GM04503 (cell line): ENCODE measurements at places on chromosomes 1 and 21.

DNA sequence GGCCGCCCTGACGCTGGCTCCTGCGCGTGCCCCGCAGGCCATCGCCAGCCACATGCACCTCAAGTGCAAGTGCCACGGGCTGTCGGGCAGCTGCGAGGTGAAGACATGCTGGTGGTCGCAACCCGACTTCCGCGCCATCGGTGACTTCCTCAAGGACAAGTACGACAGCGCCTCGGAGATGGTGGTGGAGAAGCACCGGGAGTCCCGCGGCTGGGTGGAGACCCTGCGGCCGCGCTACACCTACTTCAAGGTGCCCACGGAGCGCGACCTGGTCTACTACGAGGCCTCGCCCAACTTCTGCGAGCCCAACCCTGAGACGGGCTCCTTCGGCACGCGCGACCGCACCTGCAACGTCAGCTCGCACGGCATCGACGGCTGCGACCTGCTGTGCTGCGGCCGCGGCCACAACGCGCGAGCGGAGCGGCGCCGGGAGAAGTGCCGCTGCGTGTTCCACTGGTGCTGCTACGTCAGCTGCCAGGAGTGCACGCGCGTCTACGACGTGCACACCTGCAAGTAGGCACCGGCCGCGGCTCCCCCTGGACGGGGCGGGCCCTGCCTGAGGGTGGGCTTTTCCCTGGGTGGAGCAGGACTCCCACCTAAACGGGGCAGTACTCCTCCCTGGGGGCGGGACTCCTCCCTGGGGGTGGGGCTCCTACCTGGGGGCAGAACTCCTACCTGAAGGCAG is 23.4 kb upstream of the ARF1 start:
- DNase-seq: no peak

GRCh38 chr21:36966821-36967768 is 626 bp upstream of the HLCS start:
- no peak for DNase-seq

DNA sequence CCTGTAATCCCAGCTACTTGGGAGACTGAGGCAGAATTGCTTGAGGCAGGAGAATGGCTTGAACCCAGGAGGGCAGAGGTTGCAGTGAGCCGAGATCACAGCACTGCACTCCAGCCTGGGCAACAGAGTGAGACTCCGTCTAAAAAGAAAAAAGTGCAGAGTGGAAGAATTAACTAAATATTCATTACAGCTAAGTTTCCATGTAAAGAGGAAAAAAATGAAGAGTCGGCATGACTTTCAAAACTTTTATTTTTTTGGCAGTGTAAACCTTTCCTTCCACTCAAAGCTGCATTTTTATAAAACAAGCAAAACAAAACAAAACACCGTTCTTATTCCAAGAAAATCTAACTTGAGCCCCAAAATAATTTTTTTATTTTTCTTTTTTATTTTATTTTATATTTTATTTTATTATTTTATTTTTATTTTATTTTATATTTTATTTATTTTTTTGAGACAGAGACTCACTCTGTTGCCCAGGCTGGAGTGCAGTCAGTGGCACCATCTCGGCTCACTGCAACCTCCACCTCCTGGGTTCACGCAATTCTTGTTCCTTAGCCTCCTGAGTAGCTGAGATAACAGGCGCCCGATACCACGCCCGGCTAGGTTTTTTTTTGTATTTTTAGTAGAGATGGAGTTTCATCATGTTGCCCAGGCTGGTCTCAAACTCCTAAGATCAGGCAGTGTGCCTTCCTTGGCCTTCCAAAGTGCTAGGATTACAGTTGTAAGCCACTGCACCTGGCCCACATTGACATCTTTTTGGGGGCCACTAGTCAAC is 62.9 kb downstream of the PACC1 start:
- no peak for DNase-seq

GRCh38 chr1:233641029-233641428 is 27.1 kb downstream of the KCNK1 start:
- no peak for DNase-seq

DNA sequence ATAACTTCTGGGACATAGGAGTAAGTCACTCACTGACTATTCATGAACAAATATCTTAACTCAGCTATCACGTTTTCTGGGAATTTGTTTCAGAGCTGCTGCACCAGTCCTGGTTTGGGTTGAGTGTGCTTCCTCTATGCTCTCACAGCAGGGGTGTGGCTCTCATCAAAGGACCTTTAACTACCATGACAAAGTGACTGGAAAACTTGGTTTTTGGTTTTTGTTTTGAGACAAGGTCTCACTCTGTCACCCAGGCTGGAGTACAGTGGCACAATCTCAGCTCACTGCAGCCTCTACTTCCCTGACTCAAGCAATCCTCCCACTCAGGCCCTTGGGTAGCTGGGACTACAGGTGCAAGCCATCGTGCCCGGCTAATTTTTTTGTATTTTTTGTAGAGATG is 4.1 kb downstream of the ILDR2 start:
- no peak for DNase-seq

GRCh38 chr1:237677979-237678378 is 212.7 kb downstream of the ZP4 start:
- DNase-seq: peak; percentile 22

DNA sequence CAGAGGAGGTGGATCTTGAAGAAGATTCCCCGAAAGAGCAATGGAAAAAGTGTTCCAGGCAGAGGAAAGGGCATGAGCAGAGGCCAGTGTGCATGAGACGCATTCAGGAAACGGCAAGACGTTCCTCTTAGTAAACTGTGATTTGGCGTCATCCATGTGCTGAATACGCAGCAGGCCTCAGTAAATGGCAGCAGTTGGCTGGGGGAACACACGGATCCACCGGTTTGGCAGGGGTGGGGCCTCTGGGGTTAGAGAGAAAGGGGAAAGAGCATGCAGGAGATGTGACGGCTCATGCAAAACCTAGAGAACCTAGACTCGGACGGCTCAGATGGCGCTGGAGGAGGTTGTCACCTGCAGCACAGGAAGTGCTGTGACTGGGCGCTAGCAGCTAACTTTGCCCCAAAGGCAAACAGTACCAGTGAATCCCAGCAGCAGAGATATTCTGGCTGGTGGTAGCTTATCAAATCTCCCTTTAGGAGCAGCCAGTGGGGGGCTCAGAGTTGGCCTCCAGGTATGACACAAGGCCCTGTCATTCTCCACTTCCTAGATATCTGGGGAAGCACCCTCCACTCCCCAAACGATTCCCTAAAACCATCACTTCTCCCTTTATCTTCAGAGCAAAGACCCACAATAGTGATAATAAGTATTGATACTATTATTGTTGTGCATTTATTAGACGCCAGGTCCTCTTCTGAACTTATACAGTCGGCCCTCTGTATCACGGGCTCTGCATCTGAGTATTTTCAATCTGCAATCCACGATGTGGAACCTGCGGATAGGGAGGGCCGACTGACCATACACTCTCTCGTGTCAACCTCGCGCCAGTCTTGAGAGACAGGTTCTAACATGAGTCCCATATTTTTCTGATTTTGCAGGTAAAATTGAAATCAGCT is 7.6 kb downstream of the LAPTM5 start:
- DNase-seq: no peak

- DNase-seq: no peak
Observed at GRCh38 chr21:41632748-41633475, 125.0 kb upstream of the TMPRSS2 start.

GRCh38 chr1:175089136-175089718 is 21.6 kb downstream of the TNN start:
- no peak for DNase-seq

GRCh38 chr1:36920801-36921405 is 113.4 kb downstream of the GRIK3 start:
- no peak for DNase-seq

GRCh38 chr1:119687434-119688079 is 24.2 kb upstream of the PHGDH start:
- DNase-seq: no peak

- no peak for DNase-seq
Observed at GRCh38 chr1:108878160-108878469, 1.3 kb downstream of the GPSM2 start.

- no peak for DNase-seq
Observed at GRCh38 chr1:3155056-3155925, 86.3 kb downstream of the PRDM16 start.

GRCh38 chr1:208177656-208178055 is 66.5 kb downstream of the PLXNA2 start:
- DNase-seq: no peak

- DNase-seq: no peak
Observed at GRCh38 chr1:186183970-186184628, 191.0 kb downstream of the TPR start.

- DNase-seq: no peak
Observed at GRCh38 chr1:116982319-116983004, 19.1 kb upstream of the CD101 start.

DNA sequence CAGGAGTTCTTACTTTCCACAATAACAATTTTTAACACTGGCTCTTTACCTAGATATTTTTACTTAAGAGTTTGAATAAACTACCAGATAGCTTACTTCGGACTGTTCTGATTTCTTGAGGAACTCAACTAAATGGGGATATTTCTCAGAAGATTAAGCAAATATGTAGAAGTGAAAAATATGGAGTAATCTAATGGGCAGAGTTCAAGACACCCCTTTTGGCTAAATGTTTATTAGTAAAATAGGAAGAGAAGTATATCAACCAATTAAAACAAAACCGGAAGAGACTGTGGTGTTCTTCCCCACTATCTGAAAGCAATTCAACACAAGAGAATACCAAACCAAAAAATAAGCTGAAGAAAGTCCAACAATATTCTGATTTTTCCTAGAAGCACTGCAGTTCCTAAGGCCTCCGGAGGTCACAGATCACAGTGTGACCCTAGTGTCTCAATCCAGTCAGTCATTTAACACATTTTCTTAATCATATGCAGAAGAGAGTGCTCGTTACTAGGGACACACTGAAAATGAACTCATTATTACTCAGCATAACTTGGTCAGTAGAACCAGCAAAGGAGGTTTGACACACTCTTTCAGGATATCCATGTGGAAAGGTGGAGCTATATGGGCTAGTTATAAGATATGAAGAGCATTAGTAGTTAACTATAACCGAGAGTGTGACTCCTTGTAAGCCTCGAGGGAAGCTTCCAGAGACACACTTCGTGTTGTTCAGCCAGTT is 5.2 kb downstream of the SIPA1L2 start:
- DNase-seq: no peak

DNA sequence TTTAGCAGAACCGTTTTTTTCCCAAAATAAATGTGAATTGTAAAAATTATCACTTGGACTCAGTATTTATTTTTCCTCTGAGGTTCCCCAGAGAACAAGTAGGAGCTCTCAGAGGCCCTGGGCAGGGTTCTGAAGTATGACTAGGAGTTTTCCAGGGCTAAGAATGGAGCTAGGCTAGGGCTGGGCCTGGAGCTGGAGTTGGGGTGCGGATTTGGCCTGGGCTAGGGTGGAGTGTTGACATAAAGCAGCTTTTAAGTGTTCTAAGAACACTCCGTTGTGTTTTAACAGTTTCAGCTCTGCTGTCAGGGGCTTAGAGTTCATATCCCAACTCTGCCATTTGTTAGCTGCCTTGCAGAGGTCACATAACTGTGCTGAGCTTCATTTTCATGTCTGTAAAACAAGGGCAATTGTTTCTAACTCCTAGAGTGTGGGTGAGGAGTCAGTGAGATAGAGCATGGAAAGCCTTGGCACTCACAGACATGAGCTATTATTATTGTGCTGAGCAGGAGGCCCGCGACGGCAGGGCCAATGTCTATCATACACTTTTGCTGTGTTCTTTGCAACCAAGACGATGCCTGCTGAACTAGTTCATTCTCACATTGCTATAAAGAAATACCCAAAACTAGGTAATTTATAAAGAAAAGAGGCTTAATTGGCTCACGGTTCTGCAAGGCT is 51.1 kb downstream of the LACTBL1 start:
- DNase-seq: no peak

DNA sequence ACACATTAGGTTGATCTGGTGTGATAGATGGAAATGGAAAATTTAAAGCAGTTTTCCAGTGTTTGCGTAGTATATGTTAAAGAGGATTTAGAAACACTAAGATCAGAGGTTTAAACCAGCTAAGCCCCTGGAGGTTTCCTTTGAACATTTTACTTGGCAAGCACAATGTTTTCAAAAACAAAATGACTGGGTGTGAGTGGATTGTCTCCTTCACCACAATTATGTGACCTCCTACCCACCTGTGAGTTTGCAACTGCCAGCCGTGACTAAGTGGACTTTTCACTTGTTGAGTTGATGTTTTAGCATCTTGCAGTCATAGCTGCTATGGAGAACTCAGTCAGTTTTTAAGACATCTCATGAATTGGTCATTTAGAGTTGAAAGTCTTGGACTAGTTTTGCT is 4.7 kb downstream of the CCDC190 start:
- peak; percentile 59 for DNase-seq

GRCh38 chr1:2414297-2414958 is 2.1 kb upstream of the PEX10 start:
- no peak for DNase-seq

GRCh38 chr1:107139833-107140702 is 771 bp upstream of the NTNG1 start:
- DNase-seq: peak; percentile 29

DNA sequence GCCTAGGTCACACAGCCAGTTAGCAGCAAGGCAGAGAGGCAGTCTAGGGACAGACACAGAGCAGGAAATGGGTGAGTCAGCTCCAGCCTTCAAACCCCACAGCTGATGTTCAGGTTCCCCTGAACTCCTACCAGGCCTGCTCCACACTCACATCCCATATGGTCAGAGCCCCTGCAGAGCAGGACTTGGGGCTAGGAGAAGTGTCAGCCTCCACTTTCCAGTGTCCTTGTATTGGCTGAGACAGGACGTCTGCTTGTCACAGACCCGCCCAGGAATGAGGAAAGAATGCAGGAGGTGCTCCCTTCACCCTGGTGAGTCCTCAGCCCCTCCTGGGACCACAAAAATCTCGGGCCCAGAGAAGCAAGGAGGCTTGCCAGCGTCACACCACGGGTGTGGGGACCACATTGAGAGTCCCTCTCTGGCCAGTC is 92.5 kb downstream of the LACTBL1 start:
- DNase-seq: no peak

- no peak for DNase-seq
Observed at GRCh38 chr1:154911691-154912550, 24.6 kb downstream of the PMVK start.

- no peak for DNase-seq
Observed at GRCh38 chr1:156853761-156854160, 5.2 kb downstream of the INSRR start.

DNA sequence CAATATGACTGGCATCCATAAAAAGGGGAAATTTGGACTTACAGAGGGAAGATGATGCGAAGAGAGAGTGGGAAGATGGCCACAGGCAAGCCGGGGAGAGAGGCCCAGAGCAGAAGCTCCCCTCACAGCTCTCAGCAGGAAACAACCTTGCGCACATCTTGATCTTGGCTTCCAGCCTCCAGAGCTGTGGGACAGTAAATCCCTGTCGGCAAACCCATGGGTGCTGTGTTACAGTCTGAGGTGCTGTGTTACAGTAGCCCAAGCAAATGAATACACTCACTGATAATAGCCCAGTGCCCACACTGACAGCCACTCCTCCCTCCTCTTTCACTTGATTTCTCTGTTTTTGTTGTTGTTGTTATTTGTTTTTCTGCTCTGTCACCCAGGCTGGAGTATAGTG is 22.4 kb downstream of the CDCA8 start:
- no peak for DNase-seq

GRCh38 chr1:110019770-110020169 is 14.7 kb upstream of the STRIP1 start:
- DNase-seq: no peak
